Activated naive CD4-positive, alpha-beta T cell (primary cell): ENCODE measurements at places on chromosomes 11 and 22.

DNA sequence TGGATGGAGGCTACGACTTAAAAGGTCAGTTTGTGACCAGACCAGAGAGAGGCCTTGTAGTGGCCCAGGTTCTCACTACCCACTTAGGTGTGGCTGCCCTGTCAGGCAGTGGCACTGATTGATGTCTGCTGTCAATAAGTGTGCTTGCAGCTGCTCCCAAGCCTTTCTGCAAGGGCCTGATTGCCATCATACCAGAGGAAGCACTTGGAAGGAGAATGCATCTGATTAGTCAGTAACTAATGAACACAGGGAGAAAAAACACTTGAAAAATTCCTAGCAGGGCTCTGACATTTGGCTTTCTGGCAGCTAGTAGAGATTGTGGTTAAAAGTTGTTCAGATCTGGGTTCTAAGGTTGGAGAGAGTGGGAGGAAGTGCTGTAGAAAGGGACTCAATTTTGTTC lies 107.5 kb downstream of the NAV2 start:
- DNase-seq: no peak

- no peak for DNase-seq
Measured at GRCh38 chr11:94793002-94793401, 24.8 kb downstream of the AMOTL1 start.

DNA sequence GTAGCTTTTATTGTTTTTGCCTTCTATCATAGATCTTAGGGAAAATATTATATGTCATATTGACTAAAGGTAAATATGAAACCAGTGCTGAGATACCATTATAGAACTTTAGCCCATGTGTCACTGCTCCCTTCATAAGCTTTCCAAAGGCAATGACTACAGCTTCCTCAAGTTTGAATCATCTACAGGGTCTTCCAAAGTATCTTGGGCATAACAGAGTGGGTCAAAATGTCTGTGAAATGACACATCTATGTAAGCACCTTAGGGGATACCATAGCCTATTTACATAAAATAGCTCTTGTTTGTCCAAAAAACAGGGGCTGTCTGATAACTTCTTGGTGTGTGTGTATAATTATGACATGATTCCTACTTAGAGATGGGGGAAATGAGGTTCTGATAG lies 52.5 kb downstream of the RELT start:
- DNase-seq: no peak

- no peak for DNase-seq
Measured at GRCh38 chr22:33381531-33382406, 323.6 kb upstream of the SYN3 start.

- no peak for DNase-seq
Measured at GRCh38 chr11:94960488-94960887, 12.9 kb downstream of the CWC15 start.

GRCh38 chr11:103071008-103071407 lies 21.0 kb downstream of the DCUN1D5 start:
- no peak for DNase-seq

- DNase-seq: no peak
Measured at GRCh38 chr11:58688789-58689503, 42.8 kb downstream of the GLYAT start.

DNA sequence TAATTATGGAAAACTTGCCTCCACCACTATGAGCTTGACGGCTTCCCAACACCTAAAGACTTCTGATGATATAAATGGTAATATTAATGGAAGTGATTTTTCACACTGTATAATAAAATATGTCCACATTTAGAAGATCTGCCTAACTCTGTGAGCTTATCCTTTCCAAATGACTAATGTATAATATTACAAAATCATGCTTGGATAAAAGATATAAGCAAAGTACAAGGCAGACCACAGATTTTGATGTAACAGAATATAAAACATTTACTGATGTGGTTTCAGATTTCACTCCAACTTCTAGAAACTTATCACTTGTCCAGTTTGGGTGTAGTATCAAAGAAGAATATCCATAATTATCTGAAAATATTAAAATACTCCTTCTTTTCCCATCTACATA lies 36.9 kb downstream of the GALNT18 start:
- no peak for DNase-seq

- no peak for DNase-seq
Measured at GRCh38 chr11:120054016-120054752, 83.7 kb downstream of the TRIM29 start.

DNA sequence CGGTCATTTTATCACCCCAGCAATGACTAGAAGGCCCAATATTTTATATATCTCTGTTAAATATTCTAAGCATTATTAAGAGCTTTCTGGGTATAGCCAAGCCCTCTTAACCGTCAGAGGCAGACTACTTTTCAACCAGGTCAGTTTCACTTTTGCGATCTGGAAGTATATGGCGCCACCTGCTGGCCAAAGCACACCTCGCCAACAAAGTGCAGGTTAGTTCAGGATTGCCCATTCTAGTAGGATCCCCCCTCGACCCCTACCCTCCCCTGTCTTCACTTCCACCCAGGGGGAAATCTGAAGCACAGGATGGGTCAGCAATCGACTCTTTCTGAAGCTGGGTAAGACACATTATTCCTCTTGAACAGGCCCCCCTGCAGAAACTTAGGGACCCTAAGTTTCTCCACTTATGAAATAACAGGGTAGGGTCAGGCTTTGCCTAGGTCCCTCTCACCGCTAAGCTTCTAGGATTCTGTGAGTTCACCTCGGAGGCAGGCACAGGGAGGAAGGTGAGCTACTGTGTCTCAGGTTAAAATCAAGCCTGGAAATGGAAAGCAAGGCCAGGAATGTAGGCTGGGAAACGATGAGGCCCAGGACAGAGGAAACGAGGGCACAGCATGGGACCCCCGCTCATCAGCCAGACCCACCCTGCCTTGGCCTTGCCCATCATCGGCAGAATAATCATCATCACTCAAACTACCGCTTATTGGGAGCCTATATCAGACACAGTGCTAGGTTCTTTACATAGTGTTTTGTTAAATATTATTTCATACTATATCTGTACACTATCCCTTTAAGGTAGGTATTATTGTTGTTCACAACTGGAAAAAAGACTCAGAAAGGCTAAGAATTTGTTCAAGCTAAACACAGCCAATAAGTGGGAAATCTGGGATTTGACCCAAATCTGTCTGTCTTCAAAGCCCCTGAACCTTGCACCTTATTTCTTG lies 35.6 kb downstream of the KCNJ1 start:
- DNase-seq: peak; percentile 81

DNA sequence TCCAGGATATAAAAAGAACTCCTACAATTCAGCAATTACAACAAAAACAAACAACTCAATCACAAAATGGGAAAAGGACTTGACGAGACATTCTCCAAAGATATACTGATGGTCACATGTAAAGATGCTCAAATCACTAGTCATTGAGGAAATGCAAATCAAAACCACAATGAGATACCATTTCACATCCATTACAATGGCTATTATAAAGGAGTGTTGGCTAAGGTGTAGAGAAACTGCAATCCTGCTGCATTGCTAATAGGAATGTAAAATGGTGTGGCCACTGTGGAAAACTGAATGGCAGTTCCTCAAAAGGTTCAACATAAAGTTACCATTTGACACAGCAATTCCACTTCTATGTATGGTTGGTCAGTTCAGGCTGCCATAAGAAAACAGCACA lies 11.8 kb upstream of the TBCEL start:
- no peak for DNase-seq

GRCh38 chr11:13638422-13638821 lies 30.0 kb upstream of the FAR1 start:
- DNase-seq: no peak

GRCh38 chr22:21012446-21013407 lies 2.2 kb upstream of the P2RX6 start:
- DNase-seq: no peak

DNA sequence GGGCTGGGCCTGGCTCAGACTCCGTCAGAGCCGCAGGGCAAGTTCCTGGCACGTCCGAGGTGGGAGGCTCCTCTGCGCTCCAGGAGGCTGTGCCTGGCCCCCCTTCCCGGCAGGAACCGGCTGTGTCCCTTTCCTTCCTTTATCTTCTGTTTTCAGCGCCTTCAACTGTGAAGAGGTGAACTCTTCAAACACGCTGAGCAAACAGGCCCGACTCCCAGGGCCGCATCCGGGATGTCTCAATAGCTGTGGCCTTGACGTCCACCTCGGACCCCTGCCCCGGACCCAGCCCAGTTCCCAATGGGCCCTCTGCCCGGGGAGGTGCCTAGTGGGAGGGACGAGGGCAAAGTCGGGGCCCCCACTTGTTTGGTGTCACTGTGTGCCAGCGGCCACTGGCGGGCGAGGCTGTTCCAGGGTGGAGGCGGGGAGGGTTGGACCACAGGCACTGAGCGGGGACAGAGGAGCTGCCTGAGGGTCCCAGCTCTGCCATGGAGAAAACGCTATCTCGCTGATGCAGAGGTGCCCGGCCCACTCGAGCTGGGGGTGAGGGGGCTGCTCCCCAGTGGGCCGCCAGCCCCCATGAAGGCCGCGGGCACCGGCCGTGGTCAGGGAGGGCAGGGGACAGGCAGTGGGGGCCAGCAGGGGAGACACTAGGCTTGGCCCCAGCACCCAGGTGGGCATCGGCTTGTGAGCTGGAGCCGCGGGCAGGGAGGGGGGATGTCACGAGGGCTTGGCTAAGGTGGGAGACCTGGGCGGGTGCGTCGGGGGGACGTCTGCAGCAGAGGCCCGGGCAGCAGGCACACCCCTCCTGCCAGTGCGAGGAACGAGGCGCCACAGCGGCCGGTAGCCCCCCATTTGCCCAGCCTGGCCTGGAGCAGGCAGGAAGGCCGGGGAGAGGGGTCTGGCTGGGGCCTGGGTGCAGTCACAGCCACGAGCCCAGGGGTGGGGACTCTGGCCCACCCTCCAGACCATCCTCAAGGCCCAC lies 2.7 kb upstream of the MUC5B start:
- DNase-seq: no peak

DNA sequence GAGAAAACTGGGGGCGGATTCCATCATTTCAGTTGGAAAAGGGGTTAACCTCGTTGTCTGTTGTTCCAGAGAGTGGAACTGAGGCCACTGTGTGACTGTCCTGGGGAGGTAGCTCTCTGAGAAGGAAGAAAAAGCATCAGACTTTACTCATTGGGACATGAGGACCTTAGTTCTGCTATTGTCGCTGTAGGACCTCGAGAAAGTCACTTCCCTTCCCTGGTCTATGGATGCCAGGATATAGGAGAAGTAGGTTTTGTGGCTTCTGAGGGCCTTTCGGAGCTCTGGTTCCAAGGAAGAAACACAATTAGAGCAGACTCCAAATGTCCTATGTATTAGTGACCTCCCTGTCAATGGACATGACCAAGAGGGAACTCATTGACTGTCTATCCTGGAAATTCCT lies 6.2 kb downstream of the MYO18B start:
- no peak for DNase-seq

GRCh38 chr11:130209954-130210854 lies 50.6 kb downstream of the ST14 start:
- no peak for DNase-seq

DNA sequence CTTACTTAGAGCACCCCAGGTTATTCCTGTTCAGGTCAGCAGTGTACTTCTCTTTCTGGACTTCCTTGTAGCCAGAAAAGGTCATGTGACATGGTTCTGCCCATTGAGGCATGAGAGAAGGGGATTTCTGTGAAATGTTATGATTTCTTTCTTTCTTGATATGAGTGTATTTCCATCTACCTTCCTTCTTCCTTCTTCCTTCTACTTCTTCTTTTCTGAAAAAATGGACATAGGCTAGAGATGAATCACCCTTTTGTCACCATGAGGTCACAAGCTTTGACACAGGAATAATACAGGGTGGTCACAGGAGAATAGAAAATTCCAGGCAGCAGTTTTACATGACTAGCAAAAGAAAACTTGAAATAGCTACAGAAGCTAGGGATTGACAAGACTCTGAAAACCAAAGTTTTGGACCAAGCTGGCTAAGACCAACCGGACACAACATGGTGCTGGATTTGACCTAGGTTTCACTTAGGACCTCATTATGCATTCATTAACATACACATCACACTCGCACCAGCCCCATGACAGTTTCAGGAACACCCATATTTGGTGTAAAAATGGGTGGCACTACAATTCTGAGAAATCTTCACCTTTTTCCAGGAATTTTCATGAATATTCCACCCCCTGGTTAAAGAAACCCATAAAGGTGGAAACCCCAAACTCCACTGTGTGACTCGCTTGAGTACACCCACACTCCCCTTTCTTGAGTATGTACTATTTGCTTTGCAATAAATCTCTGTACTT lies 21.2 kb upstream of the MAP6 start:
- no peak for DNase-seq

DNA sequence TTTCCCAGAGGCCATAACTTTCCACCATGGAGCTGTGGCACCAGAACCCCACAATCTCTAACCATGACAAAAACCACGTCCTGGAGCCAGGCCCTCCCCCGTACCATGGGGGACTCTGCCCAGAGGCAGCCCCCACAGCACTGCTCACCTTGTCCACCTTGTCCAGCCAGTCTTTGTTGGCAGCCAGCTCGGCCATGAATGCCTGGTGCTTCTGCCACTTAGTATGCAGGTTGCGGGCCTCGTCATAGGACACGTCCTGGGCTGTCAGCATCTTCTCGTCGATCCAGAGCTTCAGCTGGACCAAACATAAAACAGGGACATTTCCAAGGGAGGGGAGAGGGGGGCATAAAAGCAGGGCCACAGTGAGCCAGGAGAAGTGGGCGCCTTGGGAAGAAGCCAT lies 20.8 kb upstream of the RBM4B start:
- no peak for DNase-seq

DNA sequence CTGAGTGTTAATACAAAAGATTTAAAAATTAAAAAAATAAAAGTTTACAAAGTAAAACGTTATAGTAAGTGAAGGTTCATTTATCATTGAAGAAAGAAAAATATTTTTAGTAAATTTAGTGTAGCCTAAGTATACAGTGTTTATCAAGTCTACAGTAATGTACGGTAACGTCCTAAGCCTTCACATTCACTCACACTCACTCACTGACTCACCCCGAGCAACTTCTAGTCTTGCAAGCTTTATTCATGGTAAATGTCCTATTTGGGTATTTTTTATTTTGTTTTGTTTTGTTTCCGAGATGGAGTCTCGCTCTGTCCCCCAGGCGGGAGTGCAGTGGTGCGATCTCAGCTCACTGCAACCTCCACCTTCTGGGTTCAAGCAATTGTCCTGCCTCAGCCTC lies 8.8 kb downstream of the CASTOR1 start:
- DNase-seq: no peak

GRCh38 chr11:25625094-25625493 lies 706.8 kb upstream of the ANO3 start:
- DNase-seq: no peak

GRCh38 chr11:57651408-57651807 lies 1.7 kb upstream of the YPEL4 start:
- no peak for DNase-seq

DNA sequence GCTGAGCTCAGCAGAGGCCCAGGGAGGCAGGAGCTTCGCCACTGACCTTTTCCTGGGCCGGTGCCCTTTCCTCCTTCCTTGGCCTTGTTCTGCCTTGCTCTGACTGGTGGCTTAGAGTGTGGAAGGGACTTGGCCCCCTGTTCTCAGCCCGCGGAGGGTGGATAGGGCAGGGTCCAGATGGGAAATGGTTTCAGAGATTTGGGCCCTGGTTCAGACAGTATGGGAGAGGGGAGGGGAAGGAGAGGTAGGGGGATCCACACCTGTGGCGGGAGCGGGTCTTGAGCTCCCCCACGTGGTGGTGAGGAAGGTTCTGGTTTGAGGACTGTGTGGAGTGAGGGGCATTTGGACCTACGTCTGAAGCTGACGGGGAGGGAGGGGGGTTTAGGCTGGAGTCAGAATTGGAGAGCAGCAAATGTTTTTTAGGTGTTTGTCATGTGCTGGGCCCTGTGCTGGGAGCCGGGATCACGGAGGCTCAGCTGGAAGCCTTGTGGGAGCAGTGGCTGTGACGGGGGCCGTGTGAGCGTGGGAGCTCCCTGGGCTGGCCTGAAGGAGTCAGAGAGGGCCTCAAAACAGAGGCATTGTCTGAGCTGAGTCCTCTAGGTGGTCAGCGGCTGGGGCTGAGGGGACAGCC lies 27.2 kb downstream of the SHANK3 start:
- no peak for DNase-seq

- no peak for DNase-seq
Measured at GRCh38 chr11:44315947-44316658, 6.2 kb upstream of the ALX4 start.
